ENCODE measurements at places on chromosomes 6 and 20.

DNA sequence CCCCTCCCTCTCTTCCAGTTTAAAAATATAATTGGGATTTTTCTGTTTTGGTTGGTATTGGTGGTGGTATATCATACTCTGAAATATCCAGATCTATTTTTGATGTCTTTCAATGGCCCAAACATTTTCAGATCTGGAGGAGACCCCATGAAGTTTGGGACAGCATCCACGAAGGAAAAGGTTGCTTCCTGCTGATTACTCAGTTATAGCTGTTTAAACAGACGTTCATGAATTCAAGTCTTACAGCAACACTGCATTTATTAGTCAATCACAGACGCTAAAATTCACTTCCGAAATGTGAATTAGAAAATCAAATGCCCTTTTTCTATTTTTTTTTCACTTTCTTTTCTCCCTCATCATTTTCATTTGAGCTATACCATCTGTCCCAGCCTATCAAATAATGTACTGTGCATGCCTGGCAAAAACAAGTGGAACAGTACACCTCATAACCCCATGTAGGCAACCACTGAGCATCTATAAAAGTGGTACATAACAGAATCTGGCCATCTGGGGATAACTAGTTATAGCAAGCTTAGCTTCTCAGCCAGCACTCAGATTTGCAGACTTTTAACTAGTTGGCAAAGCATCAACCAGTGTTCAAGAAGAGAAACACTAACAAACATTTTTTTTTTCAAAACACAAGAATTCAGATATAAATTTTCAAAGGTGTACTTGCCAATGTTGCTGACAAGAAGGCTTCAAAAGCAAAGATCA lies 124.5 kb downstream of the HIVEP2 start:
- DNase-seq: no peak

GRCh38 chr6:167661552-167662044 lies 165.1 kb upstream of the AFDN start:
- DNase-seq: no peak

DNA sequence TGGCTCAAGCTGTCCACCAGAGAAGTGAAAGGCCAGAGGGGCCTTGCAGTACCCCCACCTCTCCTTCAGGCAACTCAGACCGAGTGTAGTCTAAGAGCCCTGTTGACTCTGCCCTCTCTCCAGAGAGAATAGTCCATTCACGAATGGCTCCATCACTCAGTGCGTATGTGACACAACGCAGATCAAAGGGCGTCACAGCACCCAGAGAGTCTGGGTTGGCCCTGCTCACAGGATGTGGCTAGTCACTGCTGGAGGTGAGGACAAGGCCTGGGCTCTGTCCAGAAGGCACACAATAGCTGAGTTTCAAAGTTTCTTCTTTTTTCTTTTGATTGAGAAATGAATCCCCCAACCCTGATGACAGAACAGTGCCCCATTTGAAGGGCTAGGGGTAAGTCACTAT lies 74.1 kb downstream of the TRMT11 start:
- DNase-seq: no peak

DNA sequence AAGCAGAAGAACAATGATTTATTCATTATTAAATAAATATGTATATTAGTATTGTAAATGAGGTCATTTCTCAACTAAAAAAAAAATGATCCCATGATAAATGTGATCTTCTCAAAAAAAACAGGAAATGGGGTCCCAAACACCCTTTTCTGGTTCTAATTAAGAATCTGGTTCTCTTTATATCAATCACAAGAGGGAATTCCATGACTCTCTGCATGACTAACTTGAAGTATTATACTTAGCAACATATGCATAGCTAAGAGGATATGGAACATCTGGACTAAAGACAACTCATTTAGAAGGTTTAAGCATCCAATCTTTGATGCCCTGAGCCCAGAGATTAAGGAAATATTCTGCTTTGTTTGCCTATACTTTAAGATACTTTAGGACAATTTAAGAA lies 89.7 kb upstream of the EMILIN3 start:
- no peak for DNase-seq

GRCh38 chr6:135739288-135739687 lies 112.2 kb upstream of the PDE7B start:
- DNase-seq: peak; percentile 94

- DNase-seq: no peak
These were observed 60.2 kb upstream of the ZNFX1 start for GRCh38 chr20:49338061-49338460.

DNA sequence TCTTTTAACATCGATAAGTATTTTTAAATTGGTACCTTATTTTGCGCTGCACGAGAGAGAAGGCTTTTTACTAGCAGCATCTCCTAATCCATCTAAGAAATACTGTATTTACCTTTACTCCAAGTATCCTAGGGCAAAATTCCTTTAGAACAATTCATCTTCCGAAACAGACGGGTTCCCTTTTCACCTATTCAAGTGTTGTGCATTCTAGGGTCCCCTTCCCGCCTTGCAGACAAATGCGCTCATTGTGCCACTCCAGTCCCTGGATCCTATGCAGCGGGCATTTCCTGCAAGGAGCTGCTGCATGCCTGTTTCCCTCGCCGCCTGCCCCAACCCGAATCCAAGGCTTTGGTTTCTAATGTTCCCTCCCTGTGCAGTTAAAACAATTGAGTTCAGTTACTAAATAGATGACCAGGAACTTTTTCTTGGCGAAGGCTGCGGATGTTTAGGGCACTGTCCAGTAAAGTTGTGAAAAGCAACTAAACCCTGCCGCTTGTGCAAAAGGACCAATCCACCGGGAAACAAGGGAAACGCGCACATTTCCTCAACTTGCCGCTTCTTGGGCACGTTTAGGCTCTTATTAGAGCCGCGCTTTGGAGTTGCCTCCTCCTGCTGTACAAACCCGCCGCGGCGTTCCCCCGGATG lies 556 bp upstream of the SCAF8 start:
- DNase-seq: peak; percentile 47

GRCh38 chr6:71236926-71237434 lies 51.6 kb upstream of the OGFRL1 start:
- DNase-seq: no peak

DNA sequence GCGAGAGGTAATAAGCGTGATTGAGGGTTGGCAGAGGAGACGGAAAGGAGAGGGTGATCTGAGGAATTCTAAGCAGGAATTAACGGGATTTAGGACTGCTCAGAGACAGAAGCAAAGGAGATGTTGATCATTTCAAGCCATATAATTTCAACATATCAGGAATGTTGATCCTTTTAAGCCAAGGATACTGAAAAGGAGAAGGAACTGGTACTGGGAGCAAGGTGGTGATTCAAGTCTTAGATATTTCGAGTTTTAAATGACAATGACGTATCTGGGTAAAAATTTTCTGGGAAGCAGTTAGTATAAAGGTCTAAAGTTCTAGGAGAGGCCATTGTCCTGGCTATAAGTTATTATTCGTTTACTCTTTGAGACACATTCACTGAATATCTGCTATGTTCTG lies 91.3 kb upstream of the OGFRL1 start:
- peak; percentile 78 for DNase-seq

GRCh38 chr6:39330057-39330456 lies 7.6 kb upstream of the KCNK16 start:
- DNase-seq: no peak

DNA sequence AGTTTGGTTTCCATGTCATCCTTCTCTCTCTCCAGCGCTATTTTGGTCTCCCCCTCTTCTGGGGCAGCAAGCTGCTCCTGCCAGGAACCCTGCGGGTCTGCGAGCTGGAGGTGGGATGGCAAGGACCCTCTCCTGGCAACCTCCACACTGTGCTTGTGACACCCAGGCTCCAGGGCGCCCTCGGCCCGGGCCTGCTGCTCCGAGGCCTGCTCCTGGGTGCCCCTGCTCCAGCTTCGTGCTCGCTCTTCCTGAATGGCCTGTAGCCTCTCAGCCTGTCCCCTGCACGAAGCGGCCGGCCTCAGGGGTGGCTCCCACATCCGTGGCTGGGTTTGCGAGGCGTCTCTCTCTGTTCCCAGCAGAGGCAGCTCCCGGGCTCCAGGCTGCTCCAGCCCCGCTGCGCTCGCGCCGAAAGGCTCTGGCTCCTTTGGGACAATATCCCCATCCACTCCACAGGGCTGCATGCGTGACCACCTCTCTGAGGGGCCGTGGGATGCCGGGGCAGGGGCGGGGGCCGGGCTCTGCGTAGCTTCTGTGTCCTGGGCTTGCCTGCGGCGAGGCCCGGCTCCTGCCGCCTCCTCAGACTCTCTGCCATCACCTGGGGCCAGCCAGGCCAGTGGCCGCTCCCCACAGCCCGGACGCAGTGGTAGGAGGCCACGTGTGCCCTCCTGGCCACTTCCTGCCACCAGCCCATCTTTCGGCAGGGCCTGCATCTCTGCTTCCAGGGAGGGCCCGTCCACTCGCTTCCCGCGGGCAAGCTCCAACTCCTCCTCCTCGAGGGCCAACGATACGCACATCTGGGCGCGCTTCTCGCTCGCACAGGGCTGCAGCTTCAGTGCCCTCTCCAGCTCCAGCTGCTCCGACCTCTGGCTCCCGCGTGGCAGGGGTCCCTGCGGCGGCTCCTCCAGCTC lies 68.9 kb downstream of the GINS1 start:
- no peak for DNase-seq

DNA sequence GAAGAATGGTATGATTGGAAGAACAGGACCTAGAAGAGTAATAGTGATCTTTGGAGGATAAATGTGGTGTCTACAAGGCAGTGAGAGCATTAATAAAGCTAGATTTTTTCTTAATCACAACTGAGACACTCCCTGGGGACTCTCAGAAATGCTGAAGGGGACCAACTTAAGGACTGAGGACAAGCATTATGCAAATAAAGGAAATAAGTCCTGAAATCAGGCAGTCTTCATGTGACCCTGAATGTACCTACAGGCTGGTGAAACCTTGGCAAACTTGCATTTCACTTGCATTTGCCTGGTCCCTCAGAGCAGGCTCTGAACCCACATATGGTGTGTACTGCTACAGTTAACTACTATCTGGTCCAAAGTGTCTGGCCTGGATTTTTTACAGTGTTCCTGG lies 19.3 kb upstream of the TTK start:
- DNase-seq: no peak

- no peak for DNase-seq
These were observed 72.7 kb upstream of the GATA5 start for GRCh38 chr20:62548471-62548870.

DNA sequence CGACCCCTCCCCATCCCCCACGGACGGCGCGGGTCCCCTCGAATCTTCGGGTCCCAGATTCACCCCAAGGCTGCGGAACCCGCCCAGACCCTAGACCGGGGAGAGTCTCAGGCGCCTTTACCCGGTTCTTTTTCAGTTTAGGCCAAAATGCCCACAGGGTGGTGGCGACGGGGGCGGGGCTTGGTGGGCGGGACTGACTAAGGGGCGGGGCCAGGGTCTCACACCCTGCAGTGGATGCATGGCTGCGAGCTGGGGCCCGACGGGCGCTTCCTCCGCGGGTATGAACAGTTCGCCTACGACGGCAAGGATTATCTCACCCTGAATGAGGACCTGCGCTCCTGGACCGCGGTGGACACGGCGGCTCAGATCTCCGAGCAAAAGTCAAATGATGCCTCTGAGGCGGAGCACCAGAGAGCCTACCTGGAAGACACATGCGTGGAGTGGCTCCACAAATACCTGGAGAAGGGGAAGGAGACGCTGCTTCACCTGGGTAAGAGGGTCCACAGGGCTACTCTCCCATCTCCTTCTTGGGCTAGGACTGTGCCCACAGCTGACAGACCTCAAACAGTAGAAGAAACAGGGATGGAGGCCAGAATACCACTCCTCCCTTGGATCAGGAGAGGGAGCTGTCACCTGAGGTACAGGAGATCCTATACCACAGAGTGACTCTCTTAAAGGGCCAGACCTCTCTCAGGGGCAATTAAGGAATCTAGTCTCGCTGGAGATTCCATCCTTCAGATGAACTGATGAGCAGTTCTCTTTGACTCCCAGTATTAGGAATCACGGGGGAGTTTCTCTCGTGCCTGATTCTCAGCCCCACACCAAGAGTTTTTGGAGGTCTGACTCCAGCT lies 942 bp downstream of the HLA-E start:
- peak; percentile 69 for DNase-seq

DNA sequence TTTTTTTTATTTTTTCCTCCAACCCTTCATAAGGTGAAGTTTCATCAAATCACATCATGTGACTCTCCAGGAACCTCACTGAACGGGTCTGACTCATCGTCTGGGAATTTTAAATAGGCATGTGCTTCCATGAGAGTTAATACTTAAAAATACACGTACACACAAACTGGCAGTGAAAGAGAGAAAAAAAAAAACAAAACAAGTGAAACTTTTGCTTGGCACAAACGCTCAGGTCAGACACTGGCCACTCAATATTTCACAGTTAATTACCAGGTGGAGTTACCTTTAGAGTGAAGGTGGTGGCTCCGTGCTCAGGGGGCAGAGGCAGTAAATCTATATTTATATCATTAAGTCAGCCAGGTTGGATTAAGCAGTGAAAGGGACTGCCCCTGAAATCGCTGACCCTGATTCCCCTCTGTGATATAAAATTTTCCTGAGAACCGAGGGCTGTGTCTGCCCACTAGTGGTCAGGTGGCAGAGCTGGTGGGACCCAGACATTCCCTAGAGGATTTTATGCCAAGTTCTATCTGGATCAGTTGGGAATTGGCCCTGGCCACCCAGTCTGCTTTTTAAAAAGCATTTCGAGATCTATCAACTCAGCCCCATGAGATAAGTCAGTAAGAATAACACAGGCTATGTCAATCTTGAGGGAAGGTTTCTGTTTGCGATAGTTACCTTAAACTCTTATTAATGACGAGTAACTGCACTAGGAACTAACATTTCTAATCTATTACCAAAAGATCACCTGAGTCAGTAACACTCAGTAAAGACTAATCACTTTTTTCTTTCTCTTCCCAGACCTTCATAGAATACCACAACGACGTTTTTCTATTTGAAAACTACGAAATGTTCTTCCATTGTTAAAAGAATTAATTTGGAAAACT lies 259.1 kb downstream of the HDGFL1 start:
- DNase-seq: peak; percentile 99

DNA sequence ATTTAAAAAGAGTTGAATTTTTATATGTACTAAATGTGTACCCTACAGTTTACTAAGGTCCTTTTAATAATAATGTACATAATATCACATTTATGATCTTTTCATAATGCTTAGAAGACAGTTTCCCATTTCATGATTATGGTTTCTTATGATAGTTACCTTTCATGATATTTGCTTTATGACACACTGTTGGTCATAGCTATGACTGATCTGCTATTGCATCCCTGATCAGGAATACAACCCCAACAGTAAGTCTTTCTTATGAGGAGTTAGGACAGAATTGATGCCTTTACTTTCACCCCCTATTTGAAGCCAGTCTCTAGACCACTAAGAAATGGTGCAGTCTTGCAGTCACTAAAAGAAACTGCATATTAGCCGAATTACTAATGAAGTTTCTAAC lies 31.0 kb downstream of the LCA5 start:
- no peak for DNase-seq
